Esophagus squamous epithelium (tissue), 5 donors: ENCODE measurements at places on chromosomes 13 and 19.

DNA sequence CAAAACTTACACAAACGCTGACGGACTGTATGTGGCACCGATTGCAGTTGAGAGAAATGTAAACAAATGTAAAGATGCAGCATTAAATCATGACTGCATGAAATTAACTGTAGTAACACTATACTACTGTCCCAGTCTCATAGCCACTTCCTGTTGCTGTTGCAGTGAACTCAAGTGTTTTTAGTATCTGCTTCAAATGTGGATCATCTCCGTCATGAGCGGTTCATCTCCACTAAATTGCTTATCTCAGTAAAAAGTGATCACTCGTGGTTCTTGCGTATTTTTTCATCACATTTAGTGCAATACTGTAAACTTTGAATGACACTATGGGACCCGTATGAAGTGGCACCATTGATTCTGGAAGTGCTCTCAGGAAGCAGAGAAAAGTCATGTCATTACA is 60.3 kb upstream of the RNF113B start:
- no peak for DNase-seq

GRCh38 chr19:51743405-51743804 is 8.3 kb downstream of the FPR1 start:
- DNase-seq: no peak

DNA sequence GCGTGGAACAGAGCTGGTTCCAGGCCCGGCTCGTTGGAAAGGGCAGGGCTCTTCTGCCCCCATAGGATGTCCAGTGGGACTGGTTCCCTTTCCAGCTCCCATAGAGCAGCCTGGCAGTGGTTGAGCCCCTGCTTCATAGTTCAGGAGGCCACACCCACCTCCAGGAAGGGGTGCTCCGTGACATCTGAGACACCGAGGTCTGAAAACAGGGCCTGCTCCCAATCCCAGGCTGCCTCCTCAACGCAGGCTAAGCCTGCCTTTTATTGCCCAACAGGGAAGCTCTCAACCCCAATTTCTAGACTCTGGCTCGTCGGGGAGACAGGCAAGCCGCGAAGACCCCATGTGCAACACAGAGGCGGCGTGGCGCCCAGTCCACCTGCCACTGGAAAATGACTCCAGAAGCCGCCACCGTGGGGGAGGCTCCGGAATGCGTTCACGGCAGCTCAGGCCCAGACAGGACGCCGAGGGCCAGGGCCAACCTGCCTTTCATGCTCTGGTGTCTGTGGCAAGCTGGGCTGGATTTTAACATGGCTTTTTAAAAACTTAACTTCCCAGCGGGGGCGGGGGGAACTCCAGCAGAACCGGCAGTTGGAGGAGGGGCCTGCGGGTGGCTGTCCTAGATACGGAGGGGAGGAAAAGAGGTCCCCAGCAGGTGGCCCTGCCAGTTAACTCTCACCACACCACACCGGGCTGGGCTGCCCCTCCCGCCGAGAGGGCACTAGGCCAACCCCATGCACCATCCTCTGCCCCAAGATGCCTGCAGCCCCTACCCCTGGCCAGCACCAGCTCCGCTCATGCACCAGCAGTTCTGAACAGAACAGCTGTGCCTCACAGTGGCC is 17.9 kb upstream of the TINCR start:
- DNase-seq: no peak

DNA sequence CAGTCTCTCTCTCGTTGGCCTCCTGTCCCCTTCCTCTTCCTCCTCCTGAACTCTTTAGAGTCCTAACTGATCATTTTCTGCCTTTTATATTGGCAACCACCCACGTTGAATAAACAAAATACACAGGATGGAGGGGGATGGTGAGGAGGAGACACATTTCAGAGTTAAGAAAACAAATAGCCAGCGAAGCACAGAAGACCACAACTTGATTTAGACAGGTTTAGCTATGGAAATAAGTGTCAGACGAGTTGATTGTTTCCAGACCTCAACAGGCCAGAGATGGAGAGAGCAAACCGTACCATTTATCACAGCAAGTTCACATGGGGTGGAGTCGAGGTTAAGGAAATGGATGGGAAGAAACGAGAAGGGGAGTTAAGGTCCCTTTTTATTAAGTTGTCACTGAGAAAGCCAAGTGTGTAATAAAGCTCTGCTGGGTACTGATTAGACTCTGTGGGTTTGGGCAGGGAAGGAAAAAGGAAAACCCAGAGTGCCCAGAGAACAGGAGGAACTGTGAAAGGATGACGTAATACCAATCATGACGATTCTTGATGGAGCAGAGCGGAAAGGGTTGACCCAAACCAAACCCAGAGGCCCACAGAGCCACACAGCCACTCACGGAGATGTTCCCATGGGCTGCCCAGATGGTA is 11.1 kb upstream of the SERP2 start:
- no peak for DNase-seq

GRCh38 chr19:13817018-13817614 is 21.9 kb downstream of the ZSWIM4 start:
- DNase-seq: no peak

DNA sequence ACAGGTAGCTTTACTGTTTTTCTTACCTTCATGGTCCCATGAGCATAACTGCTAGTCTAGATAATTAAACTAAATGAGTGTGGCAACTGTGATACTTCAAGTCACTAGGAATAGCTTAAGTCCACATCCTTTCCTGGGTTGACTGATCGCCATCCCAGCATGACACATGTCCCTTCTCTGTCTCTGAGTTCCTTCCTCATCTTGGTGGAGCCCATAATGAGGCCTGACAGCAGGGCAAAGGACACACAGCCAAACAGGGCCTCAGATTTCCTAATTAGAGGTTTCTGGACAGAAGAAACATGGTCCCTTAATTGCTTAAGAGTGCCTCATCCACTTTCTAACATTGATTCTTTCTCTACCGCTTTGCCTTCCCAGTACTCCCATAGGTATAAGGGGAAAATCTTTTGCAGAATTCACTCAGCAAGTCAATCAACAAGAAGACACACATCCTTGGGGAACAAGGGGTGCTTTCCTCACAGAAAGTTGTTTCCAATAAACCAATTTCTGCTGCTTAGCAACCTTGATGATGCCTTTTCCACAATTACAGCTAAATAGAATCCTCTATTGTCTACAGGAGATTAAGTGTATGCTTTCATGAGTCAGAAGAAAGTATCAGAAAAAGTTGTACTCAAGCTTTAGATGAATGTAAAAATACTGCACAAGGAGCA is 208.3 kb upstream of the SERP2 start:
- no peak for DNase-seq

- no peak for DNase-seq
Measured at GRCh38 chr13:94325650-94326049, 153.8 kb downstream of the DCT start.

- no peak for DNase-seq
Measured at GRCh38 chr19:55369653-55370304, 484 bp downstream of the IL11 start.

DNA sequence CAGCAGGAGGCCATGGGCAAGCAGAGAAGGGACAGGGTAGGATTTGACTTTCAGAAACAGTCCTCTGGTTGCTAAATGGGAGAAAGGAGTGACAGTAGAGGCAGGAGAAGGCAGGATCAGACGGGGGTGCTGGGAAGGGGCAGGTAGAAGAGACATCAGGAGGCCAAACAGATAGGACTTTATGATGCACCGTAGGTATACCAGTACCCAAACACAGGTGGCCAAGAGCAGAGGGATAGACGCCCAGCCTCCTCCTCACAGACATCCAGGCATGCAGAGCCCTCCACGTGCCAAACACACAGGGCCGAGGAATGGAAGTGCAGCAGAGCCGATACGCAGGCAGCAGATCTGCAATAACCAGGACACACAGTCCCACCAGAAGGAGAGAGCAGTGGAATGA is 1.3 kb upstream of the AXL start:
- DNase-seq: no peak

DNA sequence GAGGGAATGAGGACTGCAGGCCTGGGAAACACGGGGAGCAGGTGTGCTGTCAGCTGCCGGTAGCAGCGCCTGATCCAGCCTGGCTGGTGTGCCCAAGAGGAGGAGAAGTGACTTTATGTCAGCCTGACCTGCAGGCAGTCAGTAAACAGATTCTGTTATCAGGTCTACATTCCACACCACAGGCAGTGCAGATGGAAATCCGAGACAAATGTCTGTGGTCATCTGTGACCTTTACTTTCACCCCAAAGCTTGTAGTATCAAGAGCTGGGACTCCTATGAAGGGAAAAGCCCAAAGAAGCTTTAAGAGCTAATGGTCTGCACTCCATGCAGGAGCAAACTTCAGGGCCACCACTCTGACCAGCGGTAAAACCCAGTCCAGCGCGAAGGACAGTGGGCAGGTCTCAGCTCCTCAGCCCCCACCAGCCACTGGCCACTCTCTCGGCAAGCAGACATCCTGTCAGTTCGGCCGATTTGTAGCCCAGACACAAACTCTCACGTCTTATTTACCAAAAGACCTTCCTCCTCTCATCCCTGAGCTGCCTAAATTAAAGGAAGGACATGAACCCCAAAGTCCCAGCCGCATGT is 7.7 kb downstream of the EPS15L1 start:
- DNase-seq: no peak

GRCh38 chr13:41622432-41623429 is 165.4 kb downstream of the RGCC start:
- no peak for DNase-seq

- DNase-seq: peak; percentile 45
Measured at GRCh38 chr19:31214086-31214485, 135.2 kb downstream of the TSHZ3 start.

- no peak for DNase-seq
Measured at GRCh38 chr13:106526738-106527444, 8.6 kb downstream of the EFNB2 start.

GRCh38 chr13:20197361-20197834 is 4.7 kb upstream of the GJB2 start:
- DNase-seq: no peak

GRCh38 chr13:106118996-106119395 is 416.5 kb downstream of the EFNB2 start:
- DNase-seq: no peak

DNA sequence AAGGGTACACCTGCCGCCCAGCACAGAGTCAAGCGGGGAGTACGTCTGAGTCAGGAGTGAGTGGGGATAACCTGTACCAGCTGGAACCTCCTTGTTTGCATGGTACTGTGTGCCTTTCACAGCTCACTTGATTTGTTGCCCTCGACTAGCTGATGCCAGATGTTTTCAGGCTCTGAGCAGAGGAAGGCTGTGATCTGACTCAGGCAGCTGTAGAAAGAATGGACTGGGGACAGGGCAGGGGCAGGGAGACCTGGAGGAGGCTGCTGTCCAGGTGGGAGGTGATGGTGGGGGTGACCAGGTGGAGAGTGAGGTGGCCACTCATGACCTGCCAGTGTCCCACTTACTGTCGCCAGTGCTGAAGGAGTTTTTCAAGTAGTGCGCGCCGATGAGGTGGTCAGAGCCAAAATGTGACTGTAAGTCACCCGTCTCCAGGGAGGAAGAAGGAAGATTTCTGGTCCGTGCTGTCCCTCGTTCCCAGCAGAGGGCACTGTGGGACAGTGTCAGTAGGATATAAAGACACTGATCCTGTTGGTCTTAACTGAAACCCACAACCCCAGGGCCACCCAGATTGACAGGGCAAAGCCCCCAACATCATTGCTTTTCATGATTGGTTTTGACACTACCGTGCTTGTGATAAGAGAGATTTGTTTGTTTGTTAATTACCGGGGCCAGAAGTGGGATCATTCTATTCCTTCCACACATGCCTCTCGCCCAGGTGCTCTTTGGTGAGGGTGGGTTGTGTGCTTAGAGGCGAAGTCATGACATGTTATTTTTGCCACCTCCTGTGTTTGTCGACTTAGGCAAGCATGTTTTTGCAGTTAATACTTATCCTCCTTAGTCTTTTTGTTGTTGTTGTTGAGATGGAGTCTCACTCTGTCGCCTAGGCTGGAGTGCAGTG is 128.4 kb downstream of the DPF1 start:
- no peak for DNase-seq

DNA sequence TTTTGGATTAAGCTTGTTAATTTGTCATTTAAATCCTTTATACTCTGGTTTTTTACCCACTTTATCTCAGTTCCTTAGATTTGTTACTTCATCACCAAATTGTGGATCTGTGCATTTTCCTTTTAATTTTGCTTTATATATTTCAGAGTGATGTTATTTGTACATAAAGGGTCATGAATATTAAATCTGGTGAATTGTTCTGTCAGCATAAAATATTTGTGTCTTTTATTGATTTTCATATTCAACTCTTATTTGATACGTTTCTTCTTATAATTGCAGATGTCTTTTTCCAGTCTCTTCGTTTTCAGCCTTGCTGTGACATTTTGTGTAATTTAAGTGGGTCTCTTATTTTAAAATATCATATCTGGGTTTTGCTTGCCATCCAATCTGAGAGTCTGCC is 4.7 kb downstream of the SETDB2 start:
- no peak for DNase-seq

DNA sequence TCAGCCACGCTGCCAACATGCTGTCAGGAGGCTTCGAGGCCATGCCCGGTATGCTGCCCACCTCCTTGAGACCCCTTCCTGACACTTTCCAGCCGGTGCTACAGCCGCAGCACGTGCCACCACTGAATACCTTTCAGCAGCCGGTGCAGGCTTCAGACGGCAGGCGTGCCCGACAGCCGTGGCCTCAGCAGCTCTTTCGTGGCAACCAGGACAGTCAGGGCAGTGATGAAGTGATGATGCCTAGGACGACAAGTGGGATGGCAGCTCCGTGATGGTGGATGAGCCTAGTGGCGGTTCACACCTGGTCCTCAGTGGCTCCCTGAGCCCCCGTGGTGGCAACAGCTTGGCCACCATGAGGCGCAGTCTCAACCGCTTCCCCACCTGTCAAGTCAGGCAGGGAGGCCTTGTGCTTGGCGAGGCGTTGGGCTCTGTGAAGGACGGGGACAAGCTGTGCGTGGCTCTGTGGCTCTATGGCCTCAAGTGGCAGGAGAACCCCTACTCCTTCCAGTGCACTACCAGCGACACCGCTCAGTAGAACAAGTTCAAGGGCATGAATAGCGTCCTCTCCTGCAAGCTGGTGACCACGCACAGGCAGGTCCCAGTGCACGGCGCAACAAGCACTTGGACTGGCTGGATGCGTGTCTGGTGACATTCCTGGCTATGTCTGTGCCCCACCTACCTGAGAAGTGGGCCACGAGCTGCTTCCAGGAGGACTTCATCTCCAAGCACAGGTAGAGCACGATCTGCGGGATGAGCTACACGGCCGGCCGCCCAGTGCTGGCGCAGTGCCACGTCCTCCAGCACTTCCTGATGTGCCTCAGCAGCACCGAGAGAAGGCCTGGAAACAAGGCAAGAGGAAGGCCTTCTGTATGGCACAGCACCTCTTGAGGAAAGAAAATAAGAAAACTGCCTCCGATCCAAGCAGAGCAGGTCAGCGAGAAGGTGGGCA is 18.2 kb upstream of the ZNF14 start:
- DNase-seq: no peak

DNA sequence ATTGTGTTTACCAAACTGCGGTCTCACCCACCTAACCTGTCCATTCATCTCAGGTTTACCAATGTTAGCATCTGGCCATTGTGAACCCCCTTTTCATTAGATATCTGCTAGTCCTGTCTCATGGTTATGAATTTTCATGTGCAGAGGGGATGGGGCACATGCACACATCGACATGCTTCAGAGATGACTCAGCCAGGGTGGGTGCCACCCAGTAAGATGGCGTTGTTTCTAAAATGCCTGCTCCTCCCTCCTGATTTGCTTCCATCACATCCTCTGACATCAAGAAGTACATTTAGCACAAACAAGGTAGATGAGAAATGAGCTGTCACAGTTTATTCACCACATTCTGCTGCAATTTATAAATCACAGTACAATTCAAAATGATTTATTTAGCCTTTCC is 51.3 kb downstream of the GPALPP1 start:
- DNase-seq: no peak
